ENCODE measurements at places on chromosomes 2 and 18. TPM values are rescaled to one million over a fixed set of nuclear protein-coding genes. Genes with fewer than 3 reads are reported as not detected.
A peak's percentile ranks its signal among the peaks of the same experiment; 100 is the strongest.

GRCh38 chr2:141499123-141499522 lies 631.7 kb downstream of the LRP1B start:
- no peak for DNase-seq

DNA sequence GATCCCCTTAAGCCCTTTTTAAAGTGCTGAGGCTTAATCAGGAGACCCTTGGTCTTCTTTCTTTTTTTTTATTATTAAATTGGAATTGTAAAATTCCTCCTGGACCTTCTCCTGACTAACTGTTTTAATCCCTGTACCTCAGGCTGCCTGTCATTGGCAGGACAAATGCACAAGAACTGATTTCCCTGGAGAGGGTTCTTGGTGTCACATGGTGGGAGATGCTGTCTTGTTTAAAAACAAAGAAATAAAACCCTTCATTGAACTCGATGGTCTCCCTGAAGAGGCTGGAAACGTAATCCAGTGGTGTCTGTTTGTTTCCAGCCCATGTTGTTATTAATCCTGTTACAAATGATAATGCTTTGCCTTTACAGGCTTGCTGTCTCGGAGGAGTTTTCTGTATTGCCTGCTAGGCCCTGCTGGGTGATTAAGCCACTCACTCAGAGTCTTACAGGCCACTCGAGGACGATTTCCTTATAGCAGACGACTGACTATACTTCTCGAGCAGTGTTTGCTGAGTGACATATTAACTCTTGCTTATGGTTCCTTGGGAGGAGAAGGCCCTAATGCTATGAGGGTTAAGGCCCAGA lies 100.5 kb upstream of the MGAT5 start:
- DNase-seq = no peak

- DNase-seq = no peak
Observed at GRCh38 chr2:120979921-120980320, 244.3 kb downstream of the GLI2 start.

GRCh38 chr2:80326214-80326613 lies 21.7 kb upstream of the LRRTM1 start:
- peak; percentile 28 for DNase-seq

GRCh38 chr2:230202430-230203109 lies 17.2 kb downstream of the SP110 start:
- DNase-seq = no peak

GRCh38 chr18:72762515-72763122 lies 105.2 kb downstream of the NETO1 start:
- DNase-seq = peak; percentile 70

- DNase-seq = peak; percentile 29
Observed at GRCh38 chr2:24021122-24021998, 11.5 kb downstream of the MFSD2B start.

GRCh38 chr2:12816379-12817306 lies 99.9 kb downstream of the TRIB2 start:
- DNase-seq = peak; percentile 71

DNA sequence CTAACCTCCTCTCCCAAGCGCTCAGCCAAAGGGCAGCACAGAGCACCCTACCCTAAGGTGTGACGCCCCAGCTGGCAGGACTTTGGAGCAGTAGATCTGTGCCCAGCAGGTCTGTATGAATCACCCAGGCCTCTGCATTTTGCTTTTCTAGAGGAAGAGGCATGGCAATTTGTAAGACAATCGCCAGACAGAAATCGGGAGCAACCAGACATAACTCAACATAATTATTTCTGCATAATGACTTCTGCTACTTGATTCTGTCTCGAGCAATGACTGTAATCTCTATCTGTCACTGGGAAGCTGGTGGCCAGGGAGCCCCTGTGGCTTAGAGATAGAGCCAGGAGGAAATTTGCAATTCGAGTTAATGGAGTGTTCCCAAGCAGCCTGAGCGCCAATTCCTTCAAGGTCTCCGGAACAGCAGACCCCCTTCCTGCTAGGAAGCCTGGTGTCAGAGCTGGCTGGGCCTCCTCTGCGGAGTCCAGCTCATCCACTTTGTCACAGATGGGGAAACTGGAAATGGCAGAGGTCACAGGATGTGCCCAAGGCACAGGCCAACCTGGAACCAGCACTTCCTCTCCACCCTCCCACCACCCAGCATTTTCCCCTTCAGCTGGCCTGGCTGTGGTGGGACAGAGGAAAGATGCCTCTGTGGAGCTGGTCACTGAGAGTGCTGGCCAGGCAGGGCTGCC lies 55.0 kb downstream of the ODC1 start:
- DNase-seq = peak; percentile 32

DNA sequence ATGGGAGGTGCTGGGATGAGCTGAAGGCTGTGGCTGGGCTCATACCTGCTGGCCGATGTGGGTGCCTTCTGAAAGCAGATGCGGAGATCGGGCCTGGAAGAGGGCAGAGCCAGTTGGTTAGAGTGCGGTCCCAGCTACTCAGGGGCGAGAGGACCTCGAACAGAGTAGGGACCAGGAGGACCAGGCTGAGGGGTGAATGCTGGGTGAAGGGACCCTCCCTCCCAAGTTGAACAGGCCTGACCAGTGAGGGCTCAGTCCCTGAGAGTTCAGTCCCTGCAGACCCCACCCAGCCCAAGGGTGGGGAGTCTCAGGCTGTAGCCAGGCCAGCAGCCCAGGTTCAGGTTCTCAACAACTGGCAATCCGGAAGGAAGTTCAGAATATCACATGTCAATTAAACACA lies 232.8 kb upstream of the HS6ST1 start:
- DNase-seq = no peak

- no peak for DNase-seq
Observed at GRCh38 chr2:100208141-100208770, 65.9 kb upstream of the AFF3 start.

GRCh38 chr2:228581731-228582130 lies 400.2 kb upstream of the SPHKAP start:
- DNase-seq = no peak

- DNase-seq = no peak
Observed at GRCh38 chr2:226760412-226761194, 39.0 kb downstream of the IRS1 start.

Gene PSTPIP2
- total RNA-seq = 1.1 TPM

Gene AQP12B
- total RNA-seq = not detected

Gene OTX1
- under 0.01 TPM for total RNA-seq

Gene AQP12A
- total RNA-seq = not detected

Gene FAM124B
- total RNA-seq = 13.3 TPM

Gene TTC32
- 3.9 TPM for total RNA-seq

Gene DNAH6
- total RNA-seq = under 0.01 TPM

Gene PLEK
- total RNA-seq = under 0.01 TPM

Gene CD28
- 0.20 TPM for total RNA-seq
